ENCODE measurements at places on chromosomes 16 and 17.
A peak's percentile ranks its signal among the peaks of the same experiment; 100 is the strongest.

GRCh38 chr16:46496701-46497100, 124.5 kb downstream of the SHCBP1 start:
- no peak for DNase-seq

GRCh38 chr17:74452841-74453661, 13.4 kb upstream of the CD300A start:
- no peak for DNase-seq

- no peak for DNase-seq
Measured at GRCh38 chr16:6232056-6232455, 1100.6 kb upstream of the RBFOX1 start.

GRCh38 chr17:82930924-82931698, 91.3 kb upstream of the ZNF750 start:
- no peak for DNase-seq

DNA sequence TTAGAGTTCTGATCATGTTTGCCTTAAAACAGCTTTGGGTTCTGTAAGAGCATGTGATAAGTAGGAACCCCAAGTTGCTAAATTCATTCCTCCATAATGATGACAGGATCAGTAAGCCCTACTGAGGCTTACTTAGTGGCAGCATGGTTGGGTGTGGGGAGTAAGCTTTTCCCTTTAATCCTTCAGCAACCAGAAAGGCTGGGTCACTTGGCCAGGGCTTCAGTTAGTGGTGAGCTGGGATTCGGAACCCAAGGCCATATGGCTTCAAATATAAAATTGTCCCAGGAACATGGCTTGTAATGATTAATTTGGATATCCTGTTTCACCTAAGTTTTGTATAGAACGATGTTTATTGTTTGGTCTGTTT, 850 bp downstream of the GINS3 start:
- peak; percentile 14 for DNase-seq

- DNase-seq: no peak
Measured at GRCh38 chr17:17305281-17305801, 2.2 kb downstream of the NT5M start.

DNA sequence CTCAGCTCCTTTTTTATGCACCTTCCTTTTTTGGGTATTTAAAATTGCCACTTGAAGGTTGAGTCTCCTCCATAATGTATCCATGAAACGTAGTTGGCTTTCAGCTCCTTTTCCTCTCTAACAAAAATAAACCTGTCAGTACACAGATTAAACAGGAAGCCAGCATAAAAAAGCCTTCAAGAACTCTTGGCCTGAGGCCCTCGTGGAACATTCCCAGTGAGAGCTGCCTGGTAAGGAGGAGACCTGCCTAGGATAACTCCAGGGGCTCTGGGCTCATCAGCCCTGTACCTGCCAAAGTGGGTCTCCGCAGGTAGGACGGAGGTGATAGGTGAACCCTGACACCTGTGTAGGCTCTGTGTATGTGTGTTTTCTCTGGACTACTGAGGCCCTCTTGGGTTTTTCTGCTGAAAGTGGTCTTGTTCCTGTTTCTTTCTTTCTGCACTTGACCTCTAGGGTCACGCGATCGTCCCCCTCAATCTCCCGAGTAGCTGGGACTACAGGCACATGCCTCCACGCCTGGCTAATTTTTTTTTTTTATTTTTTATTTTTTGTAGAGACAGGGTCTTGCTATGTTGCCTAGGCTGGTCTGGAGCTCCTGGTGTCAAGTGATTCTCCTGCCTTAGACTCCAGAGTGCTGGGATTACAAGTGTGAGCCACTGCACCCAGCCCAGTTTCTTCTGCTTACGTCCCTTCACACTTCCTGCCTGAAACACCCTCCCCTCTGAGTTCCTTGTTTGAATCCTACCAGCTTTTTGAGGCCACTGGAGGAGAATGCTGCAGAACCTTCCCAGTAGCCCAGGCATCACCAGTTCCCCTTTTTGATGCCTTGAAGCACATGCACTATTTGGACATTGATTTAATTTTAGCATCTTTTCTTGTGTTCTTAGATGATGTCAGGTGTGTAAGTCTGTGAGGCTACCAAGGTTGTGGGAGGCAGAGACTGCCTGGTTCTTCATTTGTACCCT, 9.8 kb downstream of the PGS1 start:
- no peak for DNase-seq

DNA sequence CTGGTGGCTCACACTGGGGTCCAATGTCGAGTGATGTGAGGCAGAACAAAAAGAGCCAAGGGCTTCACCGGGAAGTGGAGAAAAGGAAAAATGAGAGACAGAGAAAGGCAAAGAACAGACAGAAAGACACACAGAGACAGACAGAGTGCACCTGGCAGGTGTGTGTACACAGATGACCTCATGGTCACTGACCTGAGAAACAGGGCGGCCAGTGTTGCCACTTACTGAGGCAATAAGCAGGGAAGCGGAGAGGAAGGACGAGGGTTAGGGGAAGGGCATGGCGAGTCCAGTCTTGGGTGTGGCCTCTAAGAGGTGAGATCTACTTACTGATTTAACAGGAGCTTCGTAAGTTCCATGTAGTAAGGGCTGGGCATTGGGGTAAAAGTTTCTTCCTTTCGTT, 7.5 kb downstream of the GINS2 start:
- DNase-seq: no peak

DNA sequence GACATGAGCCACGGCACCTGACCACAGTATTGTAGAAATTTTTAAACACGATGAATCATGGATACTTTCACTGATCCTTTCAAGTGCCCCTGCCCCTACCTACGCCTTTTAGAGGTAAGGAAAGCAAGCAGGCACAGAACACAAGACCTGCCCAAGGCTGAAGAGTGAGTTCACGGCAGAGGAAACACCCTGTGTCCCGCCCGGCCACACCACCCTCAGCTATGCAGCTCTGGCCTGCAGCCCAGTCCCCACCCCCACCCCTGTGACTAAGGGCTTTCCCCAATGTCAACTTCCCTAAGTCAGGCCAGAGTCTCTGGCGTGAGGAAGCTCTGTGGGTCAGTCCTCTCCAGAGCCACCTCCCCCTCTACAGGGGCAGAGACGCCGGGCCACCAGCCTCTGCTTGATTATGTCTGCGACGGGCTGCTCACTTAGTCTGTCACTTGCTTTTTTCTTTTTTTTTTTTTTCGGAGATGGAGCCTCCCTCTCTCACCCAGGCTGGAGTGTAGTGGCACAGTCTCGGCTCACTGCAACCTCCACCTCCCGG, 8.4 kb downstream of the SLC16A5 start:
- DNase-seq: peak; percentile 82

- no peak for DNase-seq
Measured at GRCh38 chr17:69533481-69534234, 119.2 kb downstream of the MAP2K6 start.

DNA sequence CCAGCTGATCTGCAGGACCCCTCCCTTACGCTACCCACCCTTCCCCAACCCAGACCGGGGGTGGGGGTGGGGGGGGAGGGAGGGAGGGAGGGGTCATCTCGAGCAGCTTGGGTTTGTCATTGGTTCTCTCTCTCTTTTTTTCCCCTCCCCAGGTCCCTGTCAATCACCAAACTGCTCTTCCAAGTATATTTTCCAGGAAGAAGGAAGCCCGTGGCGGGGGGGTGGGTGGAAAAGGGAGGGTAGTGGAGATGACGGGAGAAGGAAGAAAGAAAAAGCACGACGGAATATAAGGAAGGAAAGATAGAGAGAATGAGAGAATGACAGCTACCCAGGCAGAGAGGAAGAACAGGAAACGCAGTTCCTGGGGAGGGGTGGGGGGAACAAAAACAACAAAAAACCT, 17.9 kb downstream of the SALL1 start:
- no peak for DNase-seq

GRCh38 chr16:86198206-86199118, 299.5 kb downstream of the IRF8 start:
- DNase-seq: no peak

- DNase-seq: peak; percentile 72
Measured at GRCh38 chr17:65013613-65014391, 42.7 kb downstream of the GNA13 start.

DNA sequence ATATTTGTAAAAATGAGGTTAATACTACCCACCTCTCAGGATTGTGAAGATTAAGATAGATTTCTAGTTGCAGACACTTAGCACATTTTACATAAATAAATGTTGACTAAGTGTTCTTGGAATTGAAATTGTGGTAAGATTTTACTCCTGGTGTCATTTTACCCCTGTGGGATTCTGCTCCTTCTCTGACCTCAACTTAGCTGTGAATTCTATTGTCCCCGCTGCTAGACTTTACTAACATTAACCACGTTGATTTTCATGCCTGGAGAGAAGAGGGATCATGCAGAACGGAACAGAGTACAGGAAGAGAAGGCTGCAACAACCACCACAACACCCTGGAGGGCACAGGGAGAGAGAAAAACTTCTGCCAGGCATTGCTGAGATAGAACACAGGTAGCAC, 2.1 kb upstream of the TOM1L1 start:
- DNase-seq: no peak

DNA sequence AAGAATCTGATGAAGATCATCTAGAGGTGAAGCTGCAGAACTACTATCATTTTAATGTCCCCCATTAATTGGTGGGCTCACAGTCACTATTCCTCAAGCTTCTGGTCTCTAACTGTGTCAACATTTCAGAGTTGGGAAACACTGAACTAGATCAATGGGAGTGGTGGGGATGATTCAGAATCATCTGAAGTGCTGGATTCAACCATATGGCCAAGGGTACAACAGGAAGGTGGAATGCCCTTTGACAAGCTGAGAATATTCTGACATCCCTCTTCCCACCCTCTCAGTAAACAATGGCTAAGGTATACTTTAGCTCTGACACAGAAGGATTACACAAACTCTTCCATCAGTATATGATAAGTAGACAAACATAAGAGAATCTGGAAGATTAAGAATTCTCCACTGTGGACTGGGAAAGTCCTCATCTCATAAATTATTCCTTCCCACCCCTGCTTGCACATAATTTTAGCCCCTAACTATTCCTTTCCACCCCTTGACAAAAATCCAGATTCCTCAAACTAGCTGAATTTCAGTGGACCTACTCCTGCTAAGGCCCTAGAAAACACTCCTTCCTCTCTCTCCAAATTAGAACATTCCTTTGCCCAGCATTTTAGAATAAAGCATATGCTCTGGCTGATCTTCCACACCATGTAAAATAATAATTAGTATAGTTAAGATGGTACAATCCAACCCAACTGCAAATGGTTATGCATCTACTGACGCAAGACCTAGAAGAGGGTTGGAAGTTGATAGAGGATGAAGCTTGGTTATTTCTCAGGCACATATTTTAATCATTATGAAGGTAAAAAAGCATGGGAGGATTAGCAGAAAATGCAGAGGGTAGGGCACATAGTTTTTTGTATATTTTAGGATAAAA, 16.3 kb upstream of the RFFL start:
- no peak for DNase-seq

- no peak for DNase-seq
Measured at GRCh38 chr17:60395508-60396065, 3.7 kb upstream of the USP32 start.

GRCh38 chr16:54454616-54455015, 168.0 kb upstream of the IRX3 start:
- DNase-seq: no peak

- no peak for DNase-seq
Measured at GRCh38 chr16:51523400-51523799, 372.3 kb upstream of the SALL1 start.

DNA sequence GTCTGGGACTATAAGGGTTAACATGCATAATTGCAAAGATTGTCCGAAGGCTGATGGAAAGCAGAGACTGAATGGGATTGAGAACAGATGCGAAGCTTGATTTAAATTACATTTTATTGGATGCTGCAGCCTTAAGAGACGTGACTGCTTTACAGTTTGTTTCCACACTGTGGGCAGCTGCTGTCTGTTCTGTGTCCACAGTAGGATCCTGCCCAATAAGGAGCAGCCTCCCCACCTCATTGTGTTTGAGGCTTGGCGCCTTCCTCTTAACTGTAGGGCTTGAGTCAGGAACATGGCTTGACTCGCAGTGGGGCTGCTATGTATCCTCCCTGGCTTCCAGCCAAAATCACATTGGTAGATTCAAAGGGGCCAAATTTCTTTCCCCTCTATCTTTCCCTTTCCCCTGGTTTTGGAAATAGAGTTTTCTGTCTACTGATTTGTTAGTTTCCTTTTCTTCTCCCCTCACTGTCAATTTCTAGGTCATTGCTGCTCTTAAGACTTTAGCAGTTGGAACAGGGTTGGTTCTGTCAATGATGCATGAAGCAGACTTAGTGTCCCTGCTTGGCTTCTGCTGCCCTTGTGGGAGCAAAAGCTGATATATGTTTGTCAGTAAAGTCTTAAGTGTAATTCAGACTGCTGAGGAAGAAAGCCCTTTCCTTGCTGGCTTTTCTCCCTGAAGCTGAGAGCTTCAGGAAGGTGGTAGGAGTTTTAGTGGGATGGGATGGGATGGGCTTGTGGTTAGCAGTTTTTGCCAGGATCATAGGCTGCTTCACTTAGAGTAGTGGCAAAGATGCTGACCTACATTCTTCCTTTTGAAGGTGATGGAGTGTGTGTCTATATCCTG, 5.0 kb upstream of the RARA start:
- DNase-seq: no peak

GRCh38 chr16:87457709-87458423, 35.0 kb downstream of the ZCCHC14 start:
- DNase-seq: peak; percentile 92

DNA sequence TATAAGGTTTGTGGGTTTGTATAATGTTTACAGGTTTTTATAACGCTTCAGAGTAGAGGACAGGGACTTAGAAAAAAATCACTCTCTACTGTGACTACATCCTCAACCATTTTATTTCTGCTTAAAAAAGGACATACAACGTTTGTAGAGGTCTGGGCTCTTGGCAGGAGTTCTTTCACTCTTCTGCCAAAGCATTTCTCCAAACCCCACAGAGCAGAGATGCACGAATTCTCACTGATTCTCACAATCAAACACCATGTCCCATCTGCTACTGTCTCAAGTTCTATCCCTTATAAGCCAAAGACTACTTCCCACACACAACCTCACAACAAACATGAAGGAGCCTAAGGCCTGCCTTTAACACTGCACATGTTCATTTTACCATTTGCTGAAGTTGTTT, 7.0 kb upstream of the ANKFY1 start:
- no peak for DNase-seq

DNA sequence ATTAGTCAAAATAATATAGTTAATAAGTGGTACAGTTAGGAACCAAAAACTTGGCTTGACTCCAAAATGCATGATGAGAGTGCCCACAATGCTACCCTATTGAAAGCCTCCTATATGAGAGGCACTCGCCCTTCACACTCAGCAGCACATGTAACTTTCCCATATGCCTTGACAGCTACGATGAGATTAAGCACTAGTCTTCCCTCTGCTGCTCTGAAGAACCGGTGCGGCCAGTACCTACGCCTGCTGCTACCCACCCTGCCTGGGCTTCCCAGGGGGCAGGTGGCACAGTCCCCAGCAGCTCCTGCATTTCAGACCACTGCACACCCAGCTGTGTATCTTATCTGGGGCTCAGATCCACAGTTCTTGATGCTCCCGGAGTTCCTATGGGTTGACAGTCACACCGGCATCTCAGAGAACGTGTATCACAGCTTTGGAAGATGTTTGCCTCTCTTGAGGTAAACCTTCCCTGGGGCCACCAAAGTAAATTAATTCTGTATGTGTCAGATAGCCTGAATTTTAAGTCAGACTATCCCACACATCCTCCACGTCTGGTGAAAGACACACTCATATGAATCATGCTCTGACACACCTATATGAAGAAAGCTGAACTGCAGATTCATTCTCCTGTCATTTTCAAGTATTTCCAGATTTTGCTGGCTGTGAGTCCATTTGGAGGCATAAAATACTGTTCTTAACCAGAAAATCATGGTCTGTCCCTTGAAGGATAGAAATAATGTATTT, 77.8 kb downstream of the MYH10 start:
- DNase-seq: peak; percentile 25

Data from GM03348 (cell line).